ENCODE measurements at places on chromosomes 16 and 17.

- no peak for DNase-seq
Observed at GRCh38 chr16:89581045-89581695, 5.6 kb downstream of the CPNE7 start.

GRCh38 chr17:33090806-33091205 lies 99.2 kb downstream of the SPACA3 start:
- no peak for DNase-seq

GRCh38 chr17:39666601-39667261 lies 1.5 kb upstream of the PNMT start:
- no peak for DNase-seq

- DNase-seq, result no peak
Observed at GRCh38 chr17:55275894-55276804, 11.4 kb downstream of the HLF start.

GRCh38 chr16:79074951-79075350 lies 525.6 kb downstream of the MAF start:
- no peak for DNase-seq

DNA sequence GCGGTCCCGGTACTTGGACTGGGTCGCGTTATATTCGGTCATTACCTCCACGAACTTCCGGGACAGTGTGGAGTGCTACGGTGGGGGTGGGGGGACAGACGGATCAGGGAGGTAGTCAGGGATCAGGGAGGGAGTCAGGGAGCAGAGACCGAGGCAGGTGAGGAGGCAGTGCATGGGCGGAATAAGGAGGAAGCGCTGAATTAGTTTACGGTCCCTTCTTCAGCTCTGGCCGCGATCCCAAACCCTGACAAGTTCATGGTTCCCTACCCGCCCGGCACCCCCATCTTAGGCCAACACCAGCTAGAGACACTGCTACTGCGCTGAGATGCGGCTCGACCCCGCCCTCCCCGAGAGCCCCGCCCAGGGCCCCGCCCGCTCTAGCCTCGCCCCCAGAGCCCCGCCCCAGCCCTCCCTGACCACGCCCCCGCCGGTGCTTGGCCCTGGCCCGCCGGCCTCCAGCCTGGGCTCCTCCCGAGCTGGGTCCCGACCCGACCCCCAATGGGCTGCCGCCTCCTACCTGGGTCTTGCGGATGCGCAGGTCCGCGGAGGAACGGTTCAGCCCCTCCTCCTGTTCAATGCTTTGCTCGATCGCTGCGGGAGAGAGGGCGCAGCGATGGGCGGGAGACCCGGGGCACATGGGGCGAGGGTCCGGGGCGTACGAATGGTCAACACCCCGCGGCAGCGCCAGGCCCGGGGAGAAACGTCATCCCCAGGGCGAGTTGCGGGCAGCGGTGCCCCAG lies 12.1 kb downstream of the HSD3B7 start:
- peak; percentile 93 for DNase-seq

DNA sequence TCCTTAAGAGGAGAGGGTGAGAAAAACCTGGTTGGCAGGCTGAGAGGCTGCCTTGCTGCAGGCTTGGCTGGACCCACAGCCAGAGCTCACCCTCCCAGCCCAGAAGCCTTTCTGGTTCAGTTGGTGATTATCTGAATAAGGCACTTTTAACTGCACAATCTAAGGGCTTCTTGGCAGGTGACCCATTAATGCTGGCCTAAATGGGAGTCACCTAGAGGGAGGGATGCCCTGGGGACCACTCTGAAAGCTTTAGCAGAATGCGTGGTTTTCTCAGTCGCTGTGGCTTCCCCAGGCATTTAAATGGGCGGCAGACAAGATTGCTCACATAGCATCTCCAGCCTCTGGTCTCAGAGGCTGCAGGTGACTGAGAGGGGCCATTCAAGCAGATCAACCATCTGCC lies 33.2 kb upstream of the SHISA9 start:
- DNase-seq, result no peak
